NCI-H526 treated with DMSO at 0.1 percent for 48 hours (cell line): ENCODE measurements at places on chromosomes 3 and 15.
A peak's percentile ranks its signal among the peaks of the same experiment; 100 is the strongest.

DNA sequence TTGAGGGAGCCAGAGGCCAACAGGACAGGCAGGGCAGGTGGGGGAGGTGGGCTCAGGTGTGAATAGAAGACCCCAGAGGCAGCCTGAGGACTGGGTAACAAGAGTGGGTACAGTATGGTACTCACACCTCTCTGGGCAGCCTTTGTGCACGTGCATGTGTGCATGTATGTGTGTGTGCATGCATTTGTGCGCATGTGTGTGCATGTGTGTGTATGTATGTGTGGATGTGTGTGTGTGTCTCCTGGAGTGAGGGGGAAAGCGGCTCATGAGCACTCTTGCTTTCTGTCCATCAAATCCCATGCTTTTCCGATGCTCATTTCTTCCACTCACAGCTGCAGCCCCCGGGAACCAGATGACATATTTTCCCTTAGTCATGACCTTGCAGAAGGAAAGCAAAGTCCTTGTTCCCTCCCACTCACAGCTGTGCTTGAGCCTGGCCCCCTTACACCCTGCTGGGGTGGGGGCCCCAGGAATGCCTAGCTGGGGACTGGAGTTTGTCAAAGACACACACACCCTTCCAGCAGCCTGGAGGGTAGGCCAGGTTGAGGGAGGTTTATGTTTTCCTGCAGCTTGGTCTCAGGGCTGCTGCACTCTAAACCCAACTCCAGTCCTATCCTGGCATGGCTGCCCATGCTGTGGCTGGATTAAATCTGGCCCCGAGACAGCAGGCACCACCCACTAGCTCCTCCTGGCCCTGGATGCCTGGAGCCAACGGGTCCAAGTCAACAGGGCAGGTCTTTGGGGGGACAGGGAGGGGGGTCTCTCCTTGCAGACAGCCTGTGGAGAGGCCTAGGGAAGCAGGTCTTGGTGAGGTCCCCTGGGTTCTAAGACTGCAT is 22.5 kb downstream of the CCDC33 start:
- DNase-seq = no peak

DNA sequence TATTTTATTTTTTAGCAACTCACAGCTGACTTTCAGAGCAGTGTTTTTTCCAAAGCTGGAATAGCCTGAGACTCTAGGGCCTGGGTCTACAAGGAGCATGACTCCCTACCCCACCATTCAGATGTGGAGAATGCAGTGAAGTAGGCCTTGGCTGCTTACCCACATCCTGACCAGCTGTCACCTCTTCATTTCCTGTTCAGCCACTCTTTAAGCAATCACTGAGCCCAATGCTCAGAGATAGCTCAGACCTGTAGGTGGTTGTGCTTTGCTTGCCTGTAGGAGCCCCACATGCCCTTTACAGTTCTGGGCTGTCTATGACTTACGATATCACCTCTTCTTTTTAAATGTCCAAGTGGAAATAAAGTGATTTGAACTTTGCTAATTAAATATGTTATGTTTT is 148.1 kb downstream of the NEK11 start:
- no peak for DNase-seq

DNA sequence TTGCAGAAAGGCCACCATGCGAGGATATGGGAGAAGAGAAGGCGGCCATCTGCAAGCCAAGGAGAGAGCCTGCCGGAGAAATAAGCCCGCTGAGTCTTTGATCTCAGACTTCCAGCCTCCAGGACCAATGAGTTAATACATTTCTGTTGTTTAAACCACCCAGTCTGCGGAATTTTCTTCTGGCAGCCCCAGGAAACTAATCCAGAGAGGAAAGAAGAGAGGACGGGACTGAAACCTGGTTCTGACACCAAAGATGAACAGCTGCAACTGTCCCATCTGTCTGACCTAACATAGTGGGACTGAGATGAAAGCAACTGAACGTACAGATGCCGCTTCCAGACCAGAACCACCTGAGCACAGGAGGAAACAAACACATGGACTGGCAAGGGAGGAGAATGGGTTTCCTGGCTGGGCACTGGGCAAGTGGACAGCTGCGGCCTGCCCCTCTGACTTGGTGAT is 32.3 kb downstream of the VGLL4 start:
- no peak for DNase-seq

GRCh38 chr15:55297315-55297714 is 7.7 kb upstream of the RAB27A start:
- no peak for DNase-seq

GRCh38 chr3:13142552-13143380 is 69.5 kb upstream of the IQSEC1 start:
- no peak for DNase-seq

DNA sequence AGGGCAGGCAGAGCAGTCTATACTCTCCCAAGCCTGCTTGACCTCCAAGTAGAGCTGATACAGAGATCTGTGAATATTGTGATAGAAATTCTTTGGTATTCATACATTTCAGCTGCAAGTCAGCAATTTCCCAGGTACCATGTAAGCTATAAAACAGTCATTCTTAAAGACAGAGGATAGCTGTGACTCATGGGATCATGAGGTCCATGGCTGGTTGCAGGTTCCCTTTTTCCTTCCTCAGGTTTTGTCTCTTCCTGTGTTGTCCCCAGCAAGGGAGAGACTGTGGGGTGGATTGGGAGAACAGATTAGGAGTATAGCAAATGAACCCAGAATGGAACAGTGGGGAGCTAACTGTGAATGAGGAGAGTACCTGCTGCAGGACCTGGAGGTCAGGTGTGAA is 5.4 kb upstream of the P4HTM start:
- DNase-seq = no peak

DNA sequence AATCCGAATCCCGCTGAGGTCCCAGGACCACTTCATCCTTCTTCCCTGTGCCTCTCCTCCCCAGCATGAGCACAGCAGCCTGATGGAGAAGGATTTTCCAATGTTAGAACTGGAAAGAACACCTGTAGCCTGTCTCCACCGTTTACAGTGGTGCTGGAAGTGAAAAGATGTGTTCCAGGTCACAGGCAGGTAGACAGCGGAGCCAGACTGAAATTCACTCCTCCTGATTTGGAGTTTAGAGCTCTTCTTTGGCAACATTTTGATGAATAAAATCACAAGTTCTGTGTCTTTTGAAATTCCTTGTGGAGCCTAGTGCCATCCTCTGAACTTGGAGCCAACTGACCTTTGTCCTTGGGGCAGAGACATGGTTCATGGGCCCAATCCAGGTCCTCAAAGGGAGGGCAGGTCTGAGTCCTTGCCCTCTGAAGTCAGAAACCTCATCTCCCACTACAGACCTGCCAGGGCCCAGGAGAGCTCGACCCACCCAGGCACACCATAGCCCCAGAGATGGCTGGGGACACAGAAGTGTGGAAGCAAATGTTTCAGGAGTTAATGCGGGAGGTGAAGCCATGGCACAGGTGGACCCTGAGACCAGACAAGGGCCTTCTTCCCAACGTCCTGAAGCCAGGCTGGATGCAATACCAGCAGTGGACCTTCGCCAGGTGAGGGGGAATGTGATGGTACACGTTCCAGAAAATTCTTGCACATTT is at the start of gene RTP3:
Gene RTP3, plus strand, starts transcription at position 421 of the 710 bp plus-strand sequence. Its CDS starts 87 bp downstream, at position 508.
- no peak for DNase-seq

GRCh38 chr15:98402486-98402885 is 245.9 kb upstream of the IGF1R start:
- DNase-seq = no peak

DNA sequence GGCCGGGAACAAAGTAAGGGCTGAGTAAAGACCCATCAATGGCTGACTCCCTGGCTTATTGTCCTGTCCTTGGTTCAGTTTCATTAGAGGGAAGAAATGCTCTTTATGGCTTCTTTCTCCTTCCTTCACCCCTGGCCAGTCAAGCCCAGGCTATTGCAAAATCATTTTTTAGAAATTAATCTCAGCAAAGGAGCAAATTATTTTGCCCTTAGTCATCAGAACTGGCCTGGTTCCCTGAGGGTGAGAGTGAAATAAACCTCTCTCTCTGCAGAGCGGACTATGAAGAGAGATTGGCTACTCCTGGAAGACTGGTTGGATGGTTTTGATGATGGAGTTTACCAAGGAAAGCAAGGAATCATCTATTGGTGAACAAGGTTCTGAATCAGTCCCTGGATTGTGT is 52.7 kb upstream of the OXTR start:
- no peak for DNase-seq

DNA sequence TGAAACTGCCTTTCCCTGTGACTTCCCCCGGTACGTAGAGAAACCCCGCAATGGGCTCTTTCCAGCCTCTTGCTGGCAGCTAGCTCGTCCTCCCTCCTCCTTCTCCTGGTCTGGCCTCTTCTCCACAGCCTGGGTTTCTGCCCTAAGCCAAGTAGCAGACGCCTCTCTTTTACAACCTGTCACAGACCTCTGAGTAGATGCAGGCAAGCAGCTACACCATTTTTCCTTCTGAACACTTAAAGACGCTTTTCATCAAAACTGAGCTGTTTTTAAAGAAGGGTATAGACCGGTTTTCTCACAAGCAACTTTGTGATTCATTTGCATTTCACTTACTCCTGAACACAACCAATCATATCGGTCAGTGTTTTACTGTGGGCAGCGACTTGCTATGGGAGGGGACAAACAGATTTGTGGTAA is 32.0 kb downstream of the ADAMTSL3 start:
- DNase-seq = no peak

- DNase-seq = no peak
Observed at GRCh38 chr3:169432708-169433432, 230.6 kb downstream of the MECOM start.

GRCh38 chr3:187906416-187906815 is 161.1 kb upstream of the BCL6 start:
- DNase-seq = no peak

GRCh38 chr3:194930377-194931204 is 244.9 kb downstream of the FAM43A start:
- no peak for DNase-seq

DNA sequence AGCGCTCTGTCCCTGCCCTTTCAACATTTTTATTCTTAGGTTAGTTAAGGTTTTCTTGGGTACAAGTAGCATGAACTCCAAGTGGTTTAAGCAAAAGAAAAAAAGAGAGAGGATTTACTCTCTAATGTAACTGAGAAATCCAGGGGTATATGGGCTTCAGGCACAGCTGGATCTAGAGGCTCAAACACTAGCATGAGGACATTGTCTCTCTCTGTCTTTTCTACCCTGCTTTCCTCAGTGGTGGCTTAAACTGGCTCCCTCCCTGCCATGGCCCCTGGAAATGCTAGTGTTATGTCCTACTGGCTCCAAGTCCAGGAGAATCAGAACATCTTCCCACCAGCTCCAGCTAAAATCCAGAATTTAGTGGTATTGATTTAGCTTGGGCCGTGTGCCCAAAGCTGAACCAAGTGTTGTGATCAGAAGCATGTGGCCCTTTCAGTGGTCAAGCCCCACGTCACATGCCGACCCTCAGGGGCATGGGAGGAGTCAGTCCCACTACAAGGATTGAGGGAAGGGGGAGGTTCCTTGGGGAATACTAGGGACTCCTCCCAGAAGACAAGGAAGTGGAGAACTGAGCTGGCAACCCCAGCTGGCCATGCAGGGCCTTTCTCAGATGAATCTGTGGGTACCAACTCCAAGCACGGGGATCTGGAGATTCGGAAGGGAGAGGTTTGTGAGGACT is 58.0 kb downstream of the LINGO1 start:
- DNase-seq = no peak

GRCh38 chr3:131323014-131323413 is 58.6 kb upstream of the NUDT16 start:
- no peak for DNase-seq

DNA sequence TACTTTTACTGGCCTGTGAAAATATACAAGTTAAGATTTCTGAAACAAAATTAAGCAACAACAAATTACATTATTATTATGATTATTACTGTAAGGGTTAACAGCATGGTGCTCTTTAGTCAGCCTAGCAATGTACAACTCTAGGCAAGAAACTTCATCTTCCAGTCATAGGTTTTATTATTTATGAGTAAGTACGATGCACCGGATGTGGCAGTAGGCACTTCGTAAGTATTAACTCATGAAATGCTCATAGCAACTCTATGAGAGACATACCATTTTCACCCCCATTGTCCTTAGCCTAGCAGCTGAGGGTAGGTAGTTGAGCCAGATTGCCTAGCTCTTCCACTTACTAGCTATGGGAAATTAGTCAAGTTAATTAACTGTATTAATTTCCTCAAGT is 68.0 kb upstream of the PTPRG start:
- no peak for DNase-seq

GRCh38 chr3:125310623-125311081 is 64.5 kb downstream of the ZNF148 start:
- DNase-seq = no peak

- DNase-seq = no peak
Observed at GRCh38 chr3:127037021-127037400, 54.1 kb downstream of the PLXNA1 start.

DNA sequence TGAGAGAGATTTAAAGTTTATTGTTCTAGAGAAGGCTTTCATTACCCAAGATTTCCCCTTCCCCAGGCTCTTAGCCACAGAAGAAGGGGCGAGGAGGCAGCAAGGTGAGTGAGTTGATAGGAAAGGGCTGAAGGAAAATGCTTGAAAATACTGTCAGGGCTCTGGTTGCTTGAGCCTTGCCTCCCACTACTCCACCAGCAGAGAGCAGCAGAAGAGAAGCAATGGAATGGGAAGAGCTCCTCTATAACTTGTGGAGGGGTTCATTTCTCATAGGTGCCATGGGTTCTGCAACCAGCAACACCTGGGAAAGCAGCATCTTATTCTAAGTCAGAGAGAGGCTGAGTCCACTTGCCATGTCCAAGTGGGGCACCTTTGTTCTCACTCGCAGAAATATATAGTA is 184.0 kb upstream of the CNTN6 start:
- peak; percentile 6 for DNase-seq

DNA sequence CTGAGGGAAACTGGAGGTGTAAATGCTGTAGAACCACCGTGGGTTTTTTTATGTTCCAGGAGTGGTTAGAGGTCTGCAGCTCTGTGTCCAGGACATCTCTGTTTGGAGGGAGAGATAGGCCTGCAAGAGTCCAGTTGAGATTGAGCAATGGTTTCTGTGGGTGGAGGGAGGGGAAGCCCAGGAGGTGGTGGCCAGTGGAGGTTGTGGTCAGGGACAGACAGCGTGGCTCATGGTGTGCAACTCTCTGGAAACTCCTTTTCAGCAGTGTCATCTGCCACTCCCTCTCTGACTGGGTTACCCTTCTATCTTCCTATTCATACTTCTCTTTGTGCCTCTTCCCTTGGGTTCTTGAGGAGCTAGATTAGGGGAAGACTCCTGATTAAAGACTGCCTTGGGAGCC is 9.6 kb downstream of the XCR1 start:
- DNase-seq = no peak

- DNase-seq = no peak
Observed at GRCh38 chr3:60708191-60708975, 542.9 kb downstream of the FHIT start.

DNA sequence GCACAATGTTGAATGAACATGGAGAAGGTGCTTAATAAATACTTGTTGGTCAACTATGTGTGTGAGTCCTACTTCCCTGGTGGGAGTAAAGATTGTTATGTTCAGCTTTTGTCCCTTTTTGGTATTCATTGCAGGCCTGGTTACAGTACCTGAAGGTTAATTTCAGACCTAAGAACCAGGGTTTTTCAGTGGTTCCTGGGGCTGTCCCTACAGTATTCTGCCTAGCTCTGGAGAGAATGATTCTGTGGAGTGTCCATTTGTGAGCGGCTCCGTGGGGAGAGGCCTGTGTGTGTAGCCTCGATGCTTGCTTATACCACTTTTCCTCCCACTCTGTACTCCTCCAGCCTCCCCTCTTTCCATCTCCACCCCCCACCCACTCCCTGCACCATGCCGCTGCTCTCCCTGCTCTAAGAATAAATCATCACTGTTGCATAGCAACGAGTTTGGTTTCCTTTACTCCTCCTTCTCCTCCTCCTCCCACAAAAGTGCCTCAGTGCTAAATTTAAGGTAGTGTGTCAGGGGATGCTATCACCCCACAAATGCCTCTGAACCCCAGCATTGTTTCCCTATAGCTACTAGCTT is 150.6 kb upstream of the ROPN1 start:
- DNase-seq = no peak
